Neural crest cell (in vitro differentiated cells): ENCODE measurements at places on chromosomes 7 and 10.

DNA sequence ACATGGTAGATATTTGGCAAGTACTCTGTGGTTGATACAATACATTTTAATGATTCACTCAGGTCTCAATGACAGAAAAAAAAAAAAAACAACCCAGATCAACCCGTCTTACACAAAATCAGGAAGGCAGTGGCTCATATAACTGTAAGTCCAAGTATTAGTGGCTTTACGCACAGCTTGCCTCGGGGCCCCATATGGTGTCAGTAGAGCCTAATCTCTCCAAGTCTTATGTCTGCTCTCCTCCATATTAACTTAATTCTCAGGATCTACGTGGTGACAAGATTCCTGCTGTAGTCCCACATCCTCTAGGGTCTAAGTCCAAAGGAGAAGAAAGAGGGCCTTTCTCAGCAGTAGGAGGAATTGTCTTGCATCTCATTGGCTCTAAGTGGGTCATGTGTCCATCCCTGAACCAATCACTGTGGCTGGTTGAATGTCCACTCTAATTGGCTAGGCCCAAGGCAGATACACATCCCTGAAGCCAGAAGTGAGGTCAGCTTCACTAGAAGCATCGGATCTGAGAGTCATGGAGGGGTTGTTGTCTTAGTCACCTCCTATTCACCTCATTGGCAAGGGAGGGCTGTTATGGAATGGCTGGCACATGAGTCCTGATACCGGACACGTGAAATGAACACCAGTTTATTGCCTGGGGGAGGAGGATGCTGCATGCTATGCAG lies 20.5 kb upstream of the PLPP4 start:
- no peak for DNase-seq

DNA sequence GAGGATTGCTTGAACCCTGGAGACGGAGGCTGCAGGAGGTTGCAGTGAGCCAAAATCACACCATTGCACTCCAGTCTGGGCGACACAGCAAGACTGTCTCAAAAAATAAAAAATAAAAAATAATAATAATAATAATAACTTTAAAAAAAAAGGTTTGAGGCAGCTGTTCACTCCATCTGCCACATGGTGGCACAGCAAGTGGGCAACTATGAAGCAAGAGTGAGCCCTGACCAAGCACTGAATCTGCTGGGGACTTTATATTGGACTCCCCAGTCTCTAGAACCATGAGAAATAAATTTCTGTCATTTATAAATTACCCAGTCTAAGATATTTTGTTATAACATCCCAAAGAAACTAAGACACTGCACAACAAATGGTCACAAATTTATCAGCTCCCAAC lies 14.6 kb upstream of the BRI3 start:
- no peak for DNase-seq

- no peak for DNase-seq
Observed at GRCh38 chr10:96014473-96015102, 28.8 kb upstream of the CCNJ start.

- DNase-seq, result no peak
Observed at GRCh38 chr10:90308223-90308622, 549.6 kb downstream of the HTR7 start.

GRCh38 chr10:121830101-121830500 lies 97.7 kb downstream of the ATE1 start:
- no peak for DNase-seq

GRCh38 chr10:62749093-62749683 lies 55.3 kb upstream of the ADO start:
- no peak for DNase-seq

GRCh38 chr10:65346466-65346865 lies 1579.4 kb upstream of the LRRTM3 start:
- no peak for DNase-seq
